ENCODE measurements at places on chromosomes 3 and 15. TPM values are rescaled to one million over a fixed set of nuclear protein-coding genes. Genes with fewer than 3 reads are reported as not detected.

The GABRR3 gene
- total RNA-seq = not detected

The CPNE9 gene
- total RNA-seq = not detected

The SLC9A9 gene
- 15.0 TPM for total RNA-seq

The SLC22A13 gene
- 0.17 TPM for total RNA-seq

The RBP2 gene
- not detected for total RNA-seq

The CD96 gene
- 0.42 TPM for total RNA-seq

The IMPG2 gene
- 0.80 TPM for total RNA-seq

The GOLGA6D gene
- total RNA-seq = not detected

The GTF2A2 gene
- 56.3 TPM for total RNA-seq

The THAP10 gene
- 2.1 TPM for total RNA-seq

The FOXB1 gene
- total RNA-seq = not detected

- H3K27ac ChIP-seq = no peak overlapping the region
- H3K36me3 ChIP-seq = no peaks in the 10 kb centered on the region
- H3K27me3 ChIP-seq = no peaks in the 10 kb centered on the region
- peaks cover 94% of the 10 kb centered on the region for H3K4me1 ChIP-seq
- H3K4me3 ChIP-seq = no peak overlapping the region
- DNase-seq = no peak
Observed at GRCh38 chr3:69772152-69772867, 33.0 kb downstream of the MITF start.

DNA sequence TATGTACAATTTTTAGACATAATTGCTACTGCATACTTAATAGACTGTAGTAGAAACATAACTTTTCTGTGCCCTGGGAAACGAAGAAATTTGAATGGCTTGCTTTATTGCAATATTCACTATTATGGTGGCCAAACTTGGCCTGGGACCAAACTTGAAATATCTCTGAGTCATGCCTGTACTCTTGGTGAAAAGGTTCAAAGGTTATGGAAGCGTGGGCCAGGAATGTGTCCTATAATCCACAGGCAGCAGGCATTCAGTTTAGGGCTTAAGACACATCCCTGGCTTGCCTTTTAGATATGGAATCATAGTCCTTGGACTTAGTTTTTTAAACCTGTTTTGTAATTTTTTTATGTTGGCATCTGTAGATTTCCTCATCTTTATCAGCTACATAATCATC is 124.3 kb downstream of the LRIG1 start:
- H3K36me3 ChIP-seq = peaks cover 25% of the 10 kb centered on the region
- H3K27me3 ChIP-seq = no peaks in the 10 kb centered on the region
- DNase-seq = peak; percentile 84
- H3K4me1 ChIP-seq = peaks cover 21% of the 10 kb centered on the region

GRCh38 chr3:24154013-24154695 is 209.1 kb downstream of the NR1D2 start:
- no peaks in the 10 kb centered on the region for H3K27me3 ChIP-seq
- no peak overlapping the region for H3K27ac ChIP-seq
- H3K4me1 ChIP-seq = no peaks in the 10 kb centered on the region
- no peaks in the 10 kb centered on the region for H3K36me3 ChIP-seq
- DNase-seq = no peak

DNA sequence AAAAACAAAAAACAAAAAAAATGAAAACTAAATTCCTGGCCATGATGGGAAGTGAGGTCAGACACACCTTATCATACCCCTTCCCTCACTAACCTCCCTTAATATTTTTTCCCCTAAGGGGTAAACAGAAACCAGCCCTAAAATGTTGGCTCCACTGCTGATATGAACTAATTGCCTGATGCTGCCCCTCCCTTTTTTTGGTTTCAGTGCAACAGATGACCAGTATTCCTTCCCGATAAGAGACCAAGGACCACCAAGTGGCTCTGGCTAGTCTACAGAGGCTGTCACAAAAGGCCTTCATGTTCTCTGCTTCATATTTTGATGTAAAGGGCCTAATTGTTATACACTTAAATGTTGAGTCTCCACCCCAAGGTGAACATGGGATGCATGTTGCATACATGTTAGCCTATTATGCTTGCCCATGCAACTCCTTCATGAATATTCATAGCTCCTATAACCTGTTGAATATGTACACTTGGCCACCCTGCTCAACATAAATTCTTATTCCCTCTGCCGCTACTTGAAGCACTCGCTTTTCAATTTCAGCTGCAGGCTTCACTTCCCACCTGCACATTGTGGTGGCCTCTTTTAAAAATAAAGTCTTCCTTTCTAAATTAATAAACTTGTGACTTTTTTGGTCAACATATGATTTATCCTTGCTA is 12.3 kb upstream of the STAC start:
- no peak for DNase-seq
- H3K27me3 ChIP-seq = no peaks in the 10 kb centered on the region
- peaks cover 8% of the 10 kb centered on the region for H3K4me1 ChIP-seq
- H3K36me3 ChIP-seq = no peaks in the 10 kb centered on the region
- H3K4me3 ChIP-seq = no peak overlapping the region

DNA sequence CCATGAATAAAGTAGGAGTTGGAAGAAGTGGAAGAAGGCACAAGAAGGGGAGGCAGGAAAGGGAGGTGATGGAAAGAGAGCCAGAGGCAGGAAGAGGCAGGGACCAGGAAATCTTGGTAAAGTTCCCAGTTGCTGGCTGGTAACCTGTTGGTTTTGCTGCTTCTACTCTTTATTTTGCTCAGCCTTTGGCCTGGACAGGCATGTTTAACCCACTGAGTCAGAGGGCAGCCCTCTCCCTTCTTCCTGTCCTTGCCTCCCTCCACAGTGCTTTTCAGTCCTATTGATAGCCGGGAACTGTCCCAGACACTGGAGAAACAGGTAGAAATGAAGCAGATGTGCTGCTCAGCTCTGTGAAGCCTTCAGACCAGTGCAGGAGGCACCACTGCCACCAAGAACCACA is 43.4 kb upstream of the APEH start:
- no peaks in the 10 kb centered on the region for H3K36me3 ChIP-seq
- no peak overlapping the region for H3K27ac ChIP-seq
- H3K27me3 ChIP-seq = no peaks in the 10 kb centered on the region
- DNase-seq = no peak

DNA sequence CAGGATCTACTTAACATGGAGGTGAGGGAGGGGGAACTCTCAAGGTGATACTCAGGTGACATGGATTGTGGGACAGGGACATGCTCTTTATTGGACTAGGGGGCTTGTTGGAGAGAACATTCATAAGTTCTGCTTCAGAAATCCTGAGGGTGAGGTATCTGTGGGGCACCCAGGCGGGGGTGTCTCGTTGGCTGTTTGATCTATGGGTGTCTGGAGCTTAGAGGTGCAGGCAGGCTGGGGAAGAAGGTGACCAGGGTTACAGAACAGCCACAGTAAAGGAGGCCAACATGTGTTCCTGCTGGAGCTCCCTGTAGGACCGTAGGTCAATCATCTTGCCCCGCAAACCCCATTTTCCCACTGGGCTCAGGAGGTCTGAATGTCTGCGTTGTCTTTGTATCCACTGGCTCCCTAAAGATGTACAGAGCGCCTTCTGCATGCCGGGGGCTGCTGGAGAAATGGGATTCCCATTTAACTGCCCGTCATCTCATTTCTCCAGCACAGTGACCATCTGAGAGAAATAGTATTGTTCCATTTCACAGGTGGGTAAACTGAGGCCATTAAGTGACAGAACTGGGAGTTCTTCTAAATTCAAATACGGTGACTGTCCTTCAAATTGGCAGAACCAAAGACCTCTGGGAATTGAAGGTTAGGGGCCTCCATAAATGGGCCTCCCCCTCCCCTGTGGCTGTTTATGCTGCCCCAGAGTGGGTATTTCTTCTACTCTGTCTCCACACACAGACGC is 40.3 kb upstream of the TSEN2 start:
- H3K4me3 ChIP-seq = no peak overlapping the region
- peaks cover 12% of the 10 kb centered on the region for H3K4me1 ChIP-seq
- H3K27ac ChIP-seq = no peak overlapping the region

DNA sequence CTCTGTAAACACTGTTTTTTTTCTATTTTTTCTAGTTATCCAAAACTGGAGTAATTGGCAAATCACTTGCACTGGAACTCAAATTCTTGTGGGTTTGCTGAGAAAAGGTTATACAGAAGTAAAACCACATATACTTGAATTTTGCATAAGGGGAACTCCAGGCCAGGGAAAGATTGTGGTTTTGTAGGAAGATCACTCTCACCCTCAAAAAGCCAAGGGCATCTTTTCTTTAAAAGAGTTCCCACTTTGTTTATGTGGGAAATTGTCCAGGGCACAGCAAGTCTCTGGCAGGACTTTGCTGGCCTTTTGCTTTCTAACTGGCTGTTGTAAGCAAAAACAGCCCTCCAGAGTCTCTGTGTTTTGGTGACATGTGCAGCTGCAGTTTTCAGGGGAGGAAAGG is 340.3 kb upstream of the RBMS3 start:
- H3K4me1 ChIP-seq = peaks cover 20% of the 10 kb centered on the region
- H3K27ac ChIP-seq = peak overlapping the region; percentile 47
- DNase-seq = no peak
- H3K4me3 ChIP-seq = no peak overlapping the region
- no peaks in the 10 kb centered on the region for H3K36me3 ChIP-seq

DNA sequence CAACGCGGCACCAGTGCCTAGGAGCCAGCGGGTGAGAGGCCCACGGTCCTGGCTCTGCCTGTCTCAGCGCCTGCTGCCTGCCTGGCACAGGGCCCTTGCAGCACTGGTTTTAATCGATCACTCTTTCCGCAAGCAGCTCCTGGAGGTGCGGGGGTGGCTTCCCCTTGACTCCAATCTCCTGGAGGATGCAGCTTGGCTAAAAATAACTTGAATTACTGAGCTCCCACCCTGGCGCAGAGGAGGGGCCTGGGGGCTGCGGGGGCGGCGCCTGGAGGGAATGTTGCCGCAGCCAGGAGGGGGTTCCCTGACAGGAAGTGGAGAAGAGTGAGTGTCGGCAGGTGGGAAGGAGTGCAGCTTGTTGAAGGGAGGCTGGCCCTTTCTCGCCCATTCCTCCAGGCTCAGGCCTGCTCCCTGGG is 9.9 kb upstream of the RPL29 start:
- DNase-seq = no peak
- peaks cover 32% of the 10 kb centered on the region for H3K4me1 ChIP-seq
- no peaks in the 10 kb centered on the region for H3K27me3 ChIP-seq
- peak overlapping the region; percentile 39 for H3K27ac ChIP-seq
- no peaks in the 10 kb centered on the region for H3K36me3 ChIP-seq
